ENCODE measurements at places on chromosomes 16 and 17.

DNA sequence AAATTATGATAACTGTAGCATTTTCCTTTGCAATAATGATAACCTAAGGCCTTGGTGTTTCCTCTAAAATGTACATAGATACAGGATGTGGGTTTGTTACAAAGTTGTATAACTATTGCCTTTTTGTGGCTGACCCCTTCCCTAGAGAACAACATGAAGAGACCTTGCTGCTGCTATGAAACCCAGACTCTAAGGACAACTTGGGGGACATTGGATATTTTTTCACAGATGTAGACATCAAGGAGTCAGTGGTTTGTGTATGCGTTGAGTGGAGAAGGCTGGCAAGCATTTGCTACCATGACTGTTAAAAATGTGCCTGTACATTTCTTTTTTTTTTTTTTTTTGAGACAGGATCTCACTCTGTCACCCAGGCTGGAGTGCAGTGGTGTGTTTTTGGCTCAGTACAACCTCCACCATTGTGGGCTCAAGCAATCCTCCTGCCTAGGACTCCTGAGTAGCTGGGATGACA, 12.3 kb downstream of the HMOX2 start:
- H3K36me3 ChIP-seq = peaks cover 52% of the 10 kb centered on the region
- peaks cover 70% of the 10 kb centered on the region for H3K4me1 ChIP-seq
- DNase-seq = peak; percentile 50

GRCh38 chr17:72527789-72528188, 407.0 kb downstream of the SOX9 start:
- DNase-seq = no peak
- no peaks in the 10 kb centered on the region for H3K27me3 ChIP-seq
- no peaks in the 10 kb centered on the region for H3K36me3 ChIP-seq
- no peaks in the 10 kb centered on the region for H3K4me1 ChIP-seq
- no peak overlapping the region for H3K27ac ChIP-seq

DNA sequence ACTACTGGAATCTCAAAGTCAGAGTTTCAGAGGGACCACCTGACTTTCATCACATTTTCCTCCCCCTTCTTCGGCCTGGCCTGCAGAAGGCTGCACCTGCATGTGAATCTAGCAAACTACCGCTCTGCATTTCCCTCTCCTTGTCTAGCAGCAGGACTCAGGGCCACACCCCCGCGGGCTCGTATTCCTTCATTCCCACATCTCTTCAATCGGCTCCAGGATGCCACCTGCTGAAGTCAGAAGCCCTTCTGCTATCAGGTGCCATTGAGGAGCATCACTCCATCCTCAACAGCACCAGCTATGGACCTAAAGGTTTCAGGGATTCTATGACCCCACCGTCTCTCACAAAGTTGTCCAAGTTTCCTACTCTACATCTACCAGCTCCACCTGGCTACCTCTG, 169.5 kb downstream of the VPS53 start:
- no peaks in the 10 kb centered on the region for H3K27me3 ChIP-seq
- H3K27ac ChIP-seq = peak overlapping the region; percentile 21
- DNase-seq = no peak
- H3K36me3 ChIP-seq = peaks cover 20% of the 10 kb centered on the region

DNA sequence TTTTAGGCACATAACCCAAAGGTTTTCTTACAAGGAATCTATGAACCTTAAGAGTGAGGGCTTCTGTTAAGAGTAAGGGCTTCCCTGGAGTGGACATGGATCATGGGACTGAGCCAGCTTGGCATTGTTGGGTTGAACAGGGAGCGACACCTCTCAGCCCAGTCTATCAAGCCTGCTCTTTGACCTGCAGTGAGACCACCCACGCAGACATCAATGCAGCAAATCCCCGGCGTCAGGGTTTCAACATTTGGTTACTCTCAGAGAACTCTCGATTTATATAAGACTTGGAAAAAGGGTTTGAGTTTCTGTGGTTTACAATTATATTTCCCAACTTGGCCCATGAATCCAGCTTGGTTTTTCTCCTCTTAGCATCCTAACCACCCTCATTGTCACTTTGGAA, 299.9 kb downstream of the WWOX start:
- no peaks in the 10 kb centered on the region for H3K4me1 ChIP-seq
- no peak overlapping the region for H3K27ac ChIP-seq
- DNase-seq = no peak

Data from activated naive CD4-positive, alpha-beta T cell treated with anti-CD3 and anti-CD28 coated beads, Interleukin-2, amount 10 ng/mL, durations not matched to agents 7 days and 5 days (primary cell).